Tongue (tissue), 3 donors: ENCODE measurements at places on chromosomes 12 and 14. TPM values are rescaled to one million over a fixed set of nuclear protein-coding genes. Genes with fewer than 3 reads are reported as not detected.
A peak's percentile ranks its signal among the peaks of the same experiment; 100 is the strongest.

IQSEC3 gene
- total RNA-seq, result 0.82 TPM

TMTC2 gene
- total RNA-seq, result 26.6 TPM

POTEG gene
- total RNA-seq, result not detected

CLEC2D gene
- total RNA-seq, result 12.4 TPM

DNA sequence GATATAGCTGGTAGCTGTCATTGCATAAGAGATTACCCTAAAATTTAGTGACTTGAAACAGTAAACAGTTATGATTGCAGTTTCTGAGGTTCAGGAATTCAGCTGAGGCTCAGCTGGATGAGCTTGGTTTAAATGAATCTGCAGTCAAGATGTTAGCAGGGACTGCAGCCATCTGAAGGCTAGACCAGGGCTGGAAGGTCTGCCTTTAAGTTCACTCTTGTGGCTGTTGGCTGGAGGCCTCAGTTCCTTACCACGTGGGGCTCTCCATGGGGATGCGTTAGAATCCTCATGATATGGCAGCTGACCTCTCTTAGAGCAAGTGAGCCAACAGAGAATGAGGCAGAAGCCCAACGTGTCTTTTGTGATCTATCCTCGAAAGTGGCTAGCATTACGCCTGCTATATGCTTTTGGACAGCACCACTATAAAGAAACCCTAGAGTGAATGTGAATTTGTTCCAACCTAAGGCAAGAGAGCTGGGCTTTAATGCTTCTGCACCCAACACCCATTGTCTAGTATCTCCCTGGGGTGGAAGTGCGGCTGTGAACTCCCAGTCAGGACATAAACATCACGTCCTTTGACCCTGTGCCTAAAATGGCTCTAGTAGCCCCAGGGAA, 26.0 kb downstream of the HSPB8 start:
- peak; percentile 69 for DNase-seq

GRCh38 chr12:84726780-84727179, 185.8 kb downstream of the SLC6A15 start:
- DNase-seq, result no peak

DNA sequence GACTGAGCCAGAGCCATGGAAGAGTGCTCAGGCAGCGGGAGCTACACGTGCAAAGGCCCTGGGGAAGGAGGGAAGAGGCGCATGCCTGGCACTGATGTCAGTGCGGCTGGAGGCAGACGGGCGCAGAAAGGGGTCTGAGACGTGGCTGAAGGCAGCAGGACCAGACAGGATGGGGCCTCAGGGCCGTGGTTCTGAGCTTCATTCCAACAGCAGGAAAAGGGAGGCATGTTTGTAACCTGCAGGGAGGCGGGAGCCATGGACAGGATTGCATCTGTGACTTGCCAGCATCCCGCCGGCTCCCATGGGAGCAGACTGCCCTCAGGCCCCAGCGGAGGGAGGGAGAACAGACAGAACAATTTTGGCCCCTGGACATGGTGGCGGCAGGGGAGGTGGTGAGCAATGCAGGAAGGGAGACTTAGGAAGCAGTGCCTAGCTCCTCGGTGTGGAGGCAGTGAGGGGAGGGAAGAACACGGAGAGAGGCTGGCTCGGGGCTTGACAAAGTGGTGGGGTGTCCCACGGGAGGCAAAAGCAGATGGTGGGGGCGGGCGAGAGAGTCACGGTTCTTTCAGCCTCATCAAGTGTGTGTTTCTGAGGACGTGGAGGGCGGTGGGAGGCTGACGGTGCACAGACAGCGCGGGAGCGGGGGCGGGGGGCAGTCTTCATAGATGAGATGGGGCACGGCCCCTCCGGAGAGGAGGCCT, 33.3 kb upstream of the INF2 start:
- DNase-seq, result no peak

- no peak for DNase-seq
Observed at GRCh38 chr12:126607867-126608266, 1542.6 kb downstream of the AACS start.

DNA sequence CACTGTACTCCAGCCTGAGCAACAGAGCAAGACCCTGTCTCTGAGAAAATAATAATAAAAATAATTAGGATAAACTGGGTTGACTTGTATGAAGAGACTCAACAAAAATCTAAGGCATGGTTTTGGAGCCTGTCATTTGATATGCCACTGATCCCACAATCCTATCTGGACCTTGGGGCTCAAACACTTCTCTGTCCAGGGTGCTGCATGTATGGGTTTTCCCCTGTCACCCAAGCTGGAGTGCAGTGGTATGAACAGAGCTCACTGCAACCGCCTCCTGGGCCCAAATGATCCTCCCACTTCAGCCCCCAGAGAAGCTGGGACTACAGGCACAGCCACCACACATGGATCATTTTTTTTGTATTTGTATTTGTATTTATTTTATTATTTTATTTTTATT, 5.3 kb upstream of the VSIG10 start:
- no peak for DNase-seq

DNA sequence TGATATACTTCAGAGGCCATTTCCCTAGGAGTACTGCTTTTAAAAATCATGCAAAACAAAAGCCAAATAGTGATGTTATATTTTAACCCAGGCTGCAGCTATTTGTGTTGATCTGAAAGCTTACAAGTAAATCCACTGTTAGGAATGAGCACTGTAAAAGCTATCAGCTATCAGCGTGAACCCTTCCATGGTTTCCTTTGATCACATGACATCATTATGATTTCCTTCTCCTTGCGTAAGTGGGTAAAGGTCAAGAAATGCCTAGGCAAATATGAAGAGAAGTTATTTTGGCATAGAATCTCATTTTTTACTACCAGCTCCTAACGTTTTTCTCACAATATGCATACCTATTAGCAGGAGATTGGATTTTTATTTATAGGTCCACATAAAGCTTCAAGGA, 48.6 kb upstream of the CATSPERB start:
- no peak for DNase-seq

- DNase-seq, result no peak
Observed at GRCh38 chr14:34470319-34470718, 8.3 kb upstream of the SPTSSA start.

DNA sequence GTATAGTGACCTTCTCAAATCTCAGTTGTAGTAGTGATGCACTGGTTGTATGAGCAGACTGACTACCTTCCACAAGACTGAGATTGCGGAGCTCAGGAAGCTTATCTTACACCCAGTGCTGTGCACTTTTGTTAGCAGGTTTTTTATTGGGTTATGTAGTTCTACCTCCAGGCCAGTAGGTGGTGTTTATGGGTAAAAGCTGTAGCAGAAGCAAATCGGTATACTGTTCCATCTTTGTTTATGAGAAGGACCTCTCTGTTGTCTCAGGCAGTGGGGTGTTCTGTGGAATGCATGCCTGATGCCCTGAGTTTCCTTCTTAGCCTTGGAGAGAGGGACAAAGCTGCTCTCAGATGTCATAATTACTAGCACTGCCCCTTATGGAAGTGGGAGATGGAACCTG, 217.8 kb downstream of the LRFN5 start:
- DNase-seq, result no peak
